ENCODE measurements at places on chromosomes 4 and X.

- DNase-seq = no peak
Observed at GRCh38 chr4:89447543-89447942, 139.9 kb upstream of the GPRIN3 start.

DNA sequence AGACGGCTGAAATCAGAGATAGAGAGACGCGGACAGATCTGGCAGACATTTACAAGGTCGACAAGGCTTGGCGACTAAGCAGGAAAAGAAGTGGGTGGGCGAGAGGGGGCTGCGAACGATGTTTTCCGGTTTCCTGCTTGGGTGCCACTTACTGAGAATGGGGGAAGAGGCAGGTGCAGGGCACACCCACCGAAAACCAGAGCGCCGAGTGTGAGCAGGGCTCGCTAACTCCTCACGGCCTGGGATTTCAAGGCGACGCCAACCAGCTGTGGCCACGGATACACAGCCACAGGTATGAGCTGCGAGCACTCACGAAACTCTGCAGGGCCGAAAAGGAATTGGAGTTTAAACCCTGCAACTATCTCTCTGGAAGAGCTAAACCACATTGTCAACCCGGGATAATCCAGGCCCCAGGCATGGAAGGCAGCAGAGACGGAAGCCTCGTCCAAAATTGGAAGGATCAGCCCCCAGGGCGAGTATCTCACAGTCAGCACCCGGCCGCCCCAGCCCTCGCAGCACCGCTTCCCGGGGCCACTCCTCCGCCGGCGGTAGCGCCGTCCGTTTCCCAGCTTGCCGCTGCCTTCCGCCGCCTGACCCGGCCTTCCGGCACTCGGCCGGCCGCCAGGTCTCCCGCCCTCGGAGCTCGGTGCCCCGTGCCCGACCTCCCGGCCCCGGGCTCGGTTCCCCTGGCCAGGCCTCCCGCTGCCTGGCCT is 778 bp downstream of the CASP3 start:
- DNase-seq = peak; percentile 44

DNA sequence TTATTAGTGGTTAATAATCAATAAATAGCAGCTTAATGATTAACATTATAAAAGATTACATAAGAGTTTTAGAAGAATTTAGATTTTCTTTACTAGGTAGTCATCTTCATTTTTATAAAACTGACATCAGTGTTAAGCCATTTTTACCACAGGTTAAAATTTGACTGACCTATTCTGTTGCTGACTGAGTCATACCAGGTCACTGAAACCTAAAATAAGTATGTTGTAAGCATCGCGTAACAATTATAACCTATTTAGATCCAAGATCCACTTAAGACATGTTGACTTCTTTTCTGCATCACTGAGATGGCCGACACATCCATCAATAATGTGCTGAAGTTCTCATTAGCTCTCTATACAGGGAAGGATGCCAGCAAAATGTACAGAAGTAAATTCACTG is 36.7 kb downstream of the ARX start:
- DNase-seq = no peak

DNA sequence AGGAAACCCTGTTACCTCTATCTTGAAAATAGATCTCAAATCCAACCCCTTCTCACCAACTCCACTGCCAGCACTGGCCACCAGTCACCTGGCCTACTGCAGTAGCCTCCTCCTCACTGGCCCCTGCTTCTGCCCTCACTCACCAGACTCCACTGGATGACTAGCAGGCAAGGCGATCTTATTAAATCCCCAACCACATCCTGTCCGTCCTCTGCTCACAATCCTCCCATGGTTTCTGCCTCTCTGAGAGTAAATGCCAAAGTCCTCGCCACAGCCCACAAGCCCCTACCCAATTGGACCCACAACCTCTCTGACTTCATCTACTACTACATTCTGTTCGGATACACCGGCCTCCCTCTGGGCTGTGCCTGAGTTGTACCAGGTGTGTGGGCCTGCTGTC is 5.4 kb upstream of the PIM2 start:
- no peak for DNase-seq

GRCh38 chrX:47360423-47361179 is 9.8 kb upstream of the ZNF157 start:
- DNase-seq = no peak

GRCh38 chr4:147734496-147734895 is 2.6 kb downstream of the ARHGAP10 start:
- DNase-seq = no peak

GRCh38 chr4:6582889-6583490 is 8.0 kb downstream of the MAN2B2 start:
- DNase-seq = no peak
